Osteocyte (in vitro differentiated cells): ENCODE measurements at places on chromosomes 2 and 18. TPM values are rescaled to one million over a fixed set of nuclear protein-coding genes. Genes with fewer than 3 reads are reported as not detected.

DNA sequence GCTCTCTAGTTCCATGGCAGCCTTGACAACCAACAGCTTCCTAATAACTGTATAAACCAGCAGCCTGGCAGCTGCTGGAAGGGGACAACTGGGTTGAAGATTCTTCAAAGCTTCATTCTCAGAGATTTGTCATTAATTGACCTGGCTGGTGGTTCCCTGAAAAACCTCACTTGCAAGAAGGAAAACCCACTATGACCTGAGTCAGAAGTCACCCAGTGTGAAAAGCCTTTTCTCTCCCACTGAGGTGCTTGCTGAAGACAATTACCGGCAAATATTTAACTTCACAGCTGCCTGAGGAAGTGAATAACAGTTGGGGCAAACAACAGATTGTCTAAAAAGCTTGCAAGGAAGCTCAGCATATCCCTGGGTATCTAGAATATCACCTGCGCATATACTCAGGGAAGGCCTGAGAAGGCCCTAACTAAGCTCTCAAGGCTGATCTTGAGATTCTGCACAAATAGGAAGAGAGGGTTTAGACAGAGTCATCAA lies 49.9 kb downstream of the CRACDL start:
- H3K27ac ChIP-seq: no peak overlapping the region
- peak; percentile 15 for DNase-seq
- H3K36me3 ChIP-seq: peaks cover 2% of the 10 kb centered on the region
- H3K27me3 ChIP-seq: peaks cover 13% of the 10 kb centered on the region
- H3K4me3 ChIP-seq: no peak overlapping the region
- H3K4me1 ChIP-seq: peaks cover 6% of the 10 kb centered on the region

DNA sequence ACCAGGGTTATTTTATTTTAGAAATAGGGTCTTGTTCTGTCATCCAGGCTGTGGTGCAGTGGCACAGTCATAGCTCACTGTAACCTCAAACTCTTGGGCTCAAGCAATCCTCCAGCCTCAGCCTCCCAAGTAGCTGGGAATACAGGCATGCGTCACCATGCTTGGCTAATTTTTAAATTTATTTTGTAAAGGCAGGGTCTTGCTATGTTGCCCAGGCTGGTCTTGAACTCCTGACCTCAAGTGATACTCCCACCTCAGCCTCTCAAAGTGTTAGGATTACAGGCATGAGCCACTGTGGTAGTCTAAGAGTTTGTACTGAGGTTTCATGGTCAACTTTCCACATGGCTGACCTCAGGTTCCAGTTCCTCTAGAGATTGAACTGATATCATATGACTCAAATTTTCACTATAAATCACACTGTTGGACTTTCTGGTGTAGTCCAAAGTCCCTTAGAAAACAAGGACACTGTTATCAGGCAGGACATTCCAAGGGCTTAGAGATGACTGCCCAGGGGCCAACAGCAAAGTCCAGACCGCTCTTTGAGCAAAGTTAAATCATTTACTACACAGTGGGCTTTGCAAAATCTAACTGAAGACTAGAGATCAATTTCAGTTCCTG lies 82.0 kb upstream of the MEX3C start:
- H3K4me3 ChIP-seq: no peak overlapping the region
- peaks cover 13% of the 10 kb centered on the region for H3K4me1 ChIP-seq
- H3K27me3 ChIP-seq: peaks cover 19% of the 10 kb centered on the region
- DNase-seq: no peak
- H3K36me3 ChIP-seq: no peaks in the 10 kb centered on the region
- no peak overlapping the region for H3K27ac ChIP-seq

GRCh38 chr2:233856184-233856583 lies 1.8 kb upstream of the HJURP start:
- no peak overlapping the region for H3K4me3 ChIP-seq
- H3K4me1 ChIP-seq: peaks cover 32% of the 10 kb centered on the region
- DNase-seq: no peak
- H3K27ac ChIP-seq: no peak overlapping the region
- H3K27me3 ChIP-seq: no peaks in the 10 kb centered on the region

Gene POMC
- not detected in 2 replicates for total RNA-seq
